ENCODE measurements at places on chromosomes 16 and 17.

- no peak for DNase-seq
Observed at GRCh38 chr17:35731239-35731916, at the start of gene RASL10B. TSS of gene RASL10B (plus strand) at chr17:35731639. CDS start at chr17:35735185, 3,546 bp downstream.

- no peak for DNase-seq
Observed at GRCh38 chr17:50461550-50462132, 7.0 kb downstream of the CHAD start.

DNA sequence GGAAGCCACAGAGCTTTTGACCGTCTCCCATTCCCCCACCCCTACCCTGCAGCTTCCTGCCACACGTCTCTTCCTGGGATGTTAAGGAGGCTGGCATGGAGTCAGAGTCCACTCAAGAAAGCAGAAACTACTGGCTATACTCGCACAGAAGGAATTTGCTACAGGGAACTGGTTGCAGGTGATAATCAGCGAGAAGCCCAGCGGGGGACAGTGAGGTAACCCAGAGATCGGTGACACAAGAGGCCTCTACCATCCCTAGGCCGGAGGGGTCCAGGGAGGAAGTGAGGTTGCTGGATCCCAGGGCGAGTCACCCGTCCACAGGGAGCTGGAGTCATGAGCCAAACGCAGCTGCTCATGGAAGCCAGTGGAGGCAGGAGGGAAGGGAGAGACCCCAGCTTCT is 93.7 kb downstream of the SDK2 start:
- no peak for DNase-seq

DNA sequence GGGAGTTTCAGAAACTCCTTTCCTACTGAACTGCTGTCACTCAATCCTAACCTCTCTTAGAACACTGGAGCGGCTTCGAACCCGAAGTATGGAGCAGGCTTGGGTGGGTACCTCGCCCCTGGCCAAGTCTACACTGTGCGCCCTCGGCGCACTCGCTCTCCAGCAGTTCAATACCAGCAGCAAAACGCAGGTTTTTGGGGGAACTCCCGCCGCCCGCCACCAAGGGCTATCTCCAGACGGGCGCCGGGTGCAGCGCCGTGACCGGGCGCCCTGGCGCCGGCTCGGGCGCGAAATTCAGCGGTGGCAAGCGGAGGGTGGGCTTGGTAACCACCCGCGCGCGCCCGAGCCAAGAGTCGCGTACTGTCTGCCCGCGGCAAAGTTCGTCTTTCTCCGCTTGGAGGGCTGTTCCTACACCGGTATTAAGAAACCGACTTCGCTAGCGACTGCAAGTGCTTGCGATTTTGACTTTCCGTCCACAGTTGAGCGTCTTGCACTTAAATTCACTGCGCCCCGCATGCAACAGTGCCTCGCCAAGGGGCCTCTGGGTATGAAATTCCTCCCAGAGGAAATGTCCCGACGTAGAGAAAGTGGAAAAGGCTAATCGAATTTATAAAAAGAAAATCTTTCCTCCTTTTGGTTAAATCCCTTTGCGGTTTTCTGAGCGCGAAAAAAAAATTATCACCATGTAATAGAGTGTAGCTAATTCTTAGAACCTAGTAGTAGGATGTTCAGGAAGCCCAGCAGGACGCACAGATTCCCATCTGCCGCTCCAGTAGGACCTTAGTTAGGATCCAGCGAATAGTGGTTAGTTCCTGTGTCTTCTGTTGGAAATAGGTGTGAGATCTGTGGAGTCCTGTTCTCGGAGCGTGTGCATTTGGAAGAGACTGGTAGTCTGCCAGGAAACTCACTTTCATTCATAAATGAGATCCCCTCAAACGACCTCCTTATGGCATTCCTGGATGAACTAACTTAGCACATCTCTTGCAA is 5.0 kb upstream of the SALL1 start:
- no peak for DNase-seq

GRCh38 chr17:65953316-65954147 is 238.4 kb downstream of the CEP112 start:
- DNase-seq: no peak
